ENCODE measurements at places on chromosomes 3 and 15.

- DNase-seq: peak; percentile 9
Measured at GRCh38 chr15:80309769-80310384, 57.9 kb upstream of the CTXND1 start.

DNA sequence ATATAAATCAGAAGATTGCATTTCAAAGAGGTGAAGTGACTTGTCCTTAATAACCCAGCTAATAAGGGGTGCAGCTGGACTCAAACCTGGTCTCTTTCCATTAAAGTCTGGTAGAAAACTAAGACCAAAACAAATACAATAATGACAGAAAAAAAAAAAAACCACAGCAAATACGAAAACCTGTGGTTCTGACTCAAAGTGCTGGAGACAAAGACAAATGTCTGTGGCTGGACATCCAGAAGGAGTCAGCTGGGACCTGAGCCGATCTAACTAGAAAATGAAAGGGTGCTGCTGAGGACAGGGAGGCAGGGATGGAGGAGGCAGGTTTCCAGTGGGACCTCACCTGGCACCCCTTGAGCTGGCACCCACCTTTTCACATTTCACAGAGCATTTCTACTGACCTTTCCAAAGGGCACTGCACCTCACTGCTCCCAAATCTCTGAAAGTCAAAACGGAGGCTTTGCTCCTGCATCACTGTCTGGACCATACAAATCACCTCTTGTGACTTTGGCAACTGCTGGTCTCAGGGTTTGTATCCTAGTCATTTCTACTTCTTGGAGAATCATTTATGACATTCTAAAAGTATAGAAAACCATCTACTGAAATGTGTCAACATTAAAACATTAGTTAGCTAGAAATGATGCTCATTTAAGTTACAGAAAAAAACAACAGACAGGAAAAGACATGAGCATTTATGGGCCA lies 61.7 kb downstream of the CCNL1 start:
- no peak for DNase-seq

DNA sequence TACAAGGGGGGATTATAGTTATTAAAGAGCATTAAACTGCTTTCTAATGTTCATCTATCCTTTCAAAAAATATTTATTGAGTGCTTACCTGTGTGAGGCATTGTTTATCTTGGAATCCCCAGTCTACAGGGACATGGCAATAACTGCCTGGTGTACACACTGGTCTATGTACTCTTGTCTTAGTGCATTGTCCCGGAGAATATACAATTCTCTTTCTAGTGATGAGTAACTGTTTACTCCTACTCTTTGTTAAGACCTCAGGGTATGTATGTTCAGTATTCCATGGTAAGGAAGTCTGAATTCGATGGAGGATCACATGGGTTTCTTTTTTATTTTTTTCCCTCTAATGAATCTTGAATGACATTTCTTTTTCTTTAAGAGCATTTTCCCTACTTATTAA lies 772.4 kb upstream of the NR2F2 start:
- no peak for DNase-seq

- DNase-seq: peak; percentile 69
Measured at GRCh38 chr3:31533169-31534064, 692 bp downstream of the STT3B start.

DNA sequence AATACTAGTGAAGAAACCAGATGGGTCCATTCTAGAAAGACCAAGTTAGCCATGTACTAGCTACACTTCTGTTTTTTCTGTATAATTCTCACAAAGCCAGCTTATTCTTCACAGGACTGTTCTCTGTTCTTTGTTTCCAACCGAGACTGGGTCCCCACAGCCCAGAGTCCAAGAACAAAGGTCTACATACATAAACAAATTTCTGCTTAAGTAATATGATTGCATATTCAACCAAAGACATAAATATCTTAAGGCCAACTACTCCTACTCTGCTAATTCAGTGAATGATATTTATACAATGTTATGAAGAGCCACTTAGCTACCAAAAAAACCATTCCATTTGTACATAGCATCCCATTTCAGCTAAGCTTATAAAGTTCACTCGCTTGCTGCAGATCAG lies 299.8 kb upstream of the CCDC54 start:
- no peak for DNase-seq

GRCh38 chr3:69888040-69888942 lies 111.2 kb upstream of the SAMMSON start:
- DNase-seq: peak; percentile 69

DNA sequence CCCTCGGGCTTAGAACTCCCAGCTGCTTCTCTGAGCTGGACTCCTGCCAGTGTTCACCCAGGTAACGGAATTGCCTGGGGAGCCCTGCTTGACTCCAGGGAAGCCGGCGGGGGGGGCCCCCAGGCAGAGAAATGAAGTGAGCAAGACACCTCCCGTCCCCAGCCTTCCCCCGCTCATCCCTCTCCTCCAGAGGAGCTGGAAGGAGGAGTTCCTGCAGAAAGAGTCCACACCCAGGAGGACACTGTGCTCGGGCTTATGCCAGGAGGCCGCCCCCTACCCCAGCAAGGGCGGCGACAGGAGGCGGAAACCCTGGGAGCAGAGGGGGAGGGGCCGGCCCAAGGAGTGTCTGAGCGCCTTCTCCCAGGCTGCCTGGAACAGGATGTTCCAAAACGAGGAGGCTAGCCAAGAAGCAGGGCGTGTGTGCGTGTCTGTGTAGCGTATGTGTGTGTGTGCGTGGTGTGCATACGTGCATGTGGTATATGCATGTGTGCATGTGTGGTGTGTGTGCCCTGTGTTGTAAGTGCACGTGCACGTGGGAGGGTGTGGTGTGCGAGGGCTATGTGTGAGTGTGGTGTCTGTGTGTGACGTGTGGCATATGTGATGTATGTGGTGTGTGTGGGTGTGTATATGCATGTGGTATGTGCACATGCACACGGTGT lies 511.3 kb downstream of the SHQ1 start:
- peak; percentile 42 for DNase-seq

DNA sequence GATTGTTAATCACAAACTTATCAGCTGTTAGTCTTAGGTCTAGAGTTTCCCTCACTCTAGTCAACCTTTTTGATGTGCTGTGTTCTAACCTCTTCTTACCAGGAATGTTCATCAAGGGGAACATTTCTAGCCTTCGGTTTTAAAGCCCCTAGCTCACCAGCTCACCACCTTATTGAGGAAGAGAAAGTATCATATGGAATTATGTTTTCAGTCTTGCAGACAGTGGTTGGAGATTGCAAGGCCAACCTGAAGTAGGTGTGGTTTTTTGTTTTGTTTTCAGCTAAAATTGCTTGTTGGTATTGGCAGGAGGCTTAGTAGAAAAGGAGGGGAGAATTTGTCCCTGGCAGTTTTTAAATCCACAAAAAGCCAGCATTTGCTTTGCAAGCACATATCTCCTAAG lies 48.4 kb upstream of the CCDC80 start:
- DNase-seq: no peak

GRCh38 chr15:82812994-82813393 lies 3.6 kb downstream of the WHAMM start:
- DNase-seq: peak; percentile 31

- no peak for DNase-seq
Measured at GRCh38 chr3:169913323-169913722, 2.0 kb downstream of the SAMD7 start.

DNA sequence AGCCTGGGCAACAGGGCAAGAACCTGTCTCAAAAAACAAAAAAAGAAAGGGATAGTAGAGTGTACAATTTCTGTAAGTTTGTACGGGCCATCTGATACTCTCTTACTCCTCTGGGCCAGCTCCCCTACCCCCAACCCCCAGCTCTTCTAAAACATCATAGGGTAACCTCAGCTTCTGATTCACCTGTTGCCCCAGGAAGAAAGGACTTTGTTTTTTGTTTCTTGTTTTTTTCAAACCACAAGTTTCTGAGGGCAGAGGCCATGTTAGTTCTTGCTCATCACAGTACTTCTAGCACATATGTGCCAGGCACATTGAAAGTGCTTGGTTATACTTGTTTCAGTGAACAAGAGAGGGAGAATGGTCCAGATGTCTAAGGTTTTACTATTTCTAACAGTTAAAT lies 20.2 kb downstream of the ATOSA start:
- DNase-seq: no peak

DNA sequence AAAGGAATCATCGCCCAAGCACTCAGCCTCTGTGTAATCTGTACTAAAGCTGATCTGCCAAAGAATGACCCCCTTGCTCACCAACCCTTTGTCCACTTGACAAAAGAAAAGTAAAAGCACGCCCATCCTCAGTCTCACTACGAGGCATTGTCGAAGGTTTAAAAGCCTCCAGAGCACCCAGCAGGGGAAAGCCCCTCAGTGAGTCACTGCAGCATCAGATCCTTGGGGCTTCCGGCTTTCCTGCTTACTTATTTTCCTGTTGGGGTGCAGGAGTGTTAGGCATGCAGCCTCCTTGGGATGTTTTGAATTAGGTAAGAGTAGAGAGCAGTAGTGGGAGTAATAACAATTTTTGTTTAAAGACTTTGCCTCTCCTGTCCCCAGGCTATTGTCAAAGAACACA lies 216.1 kb downstream of the MTHFS start:
- DNase-seq: no peak

GRCh38 chr3:88151358-88151757 lies 1.6 kb downstream of the C3orf38 start:
- peak; percentile 4 for DNase-seq

GRCh38 chr15:71752604-71753289 lies 57.6 kb upstream of the NR2E3 start:
- no peak for DNase-seq

DNA sequence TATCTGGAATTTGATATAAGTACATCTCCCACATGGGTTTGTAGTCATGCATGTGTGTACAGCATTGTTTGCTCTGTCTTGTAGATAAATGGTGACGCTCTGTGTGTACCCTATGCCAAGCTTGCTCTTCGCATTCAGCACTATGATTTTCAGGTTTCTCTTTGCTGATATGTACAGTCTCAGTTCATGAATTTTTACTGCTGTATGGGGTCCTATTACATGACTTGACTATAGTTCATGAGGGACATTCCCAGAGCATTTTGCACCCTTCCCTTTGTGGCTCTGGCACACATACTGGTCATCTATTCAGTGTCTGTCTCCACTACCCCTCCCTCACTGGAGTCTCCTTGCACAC lies 132.7 kb downstream of the EEFSEC start:
- no peak for DNase-seq

DNA sequence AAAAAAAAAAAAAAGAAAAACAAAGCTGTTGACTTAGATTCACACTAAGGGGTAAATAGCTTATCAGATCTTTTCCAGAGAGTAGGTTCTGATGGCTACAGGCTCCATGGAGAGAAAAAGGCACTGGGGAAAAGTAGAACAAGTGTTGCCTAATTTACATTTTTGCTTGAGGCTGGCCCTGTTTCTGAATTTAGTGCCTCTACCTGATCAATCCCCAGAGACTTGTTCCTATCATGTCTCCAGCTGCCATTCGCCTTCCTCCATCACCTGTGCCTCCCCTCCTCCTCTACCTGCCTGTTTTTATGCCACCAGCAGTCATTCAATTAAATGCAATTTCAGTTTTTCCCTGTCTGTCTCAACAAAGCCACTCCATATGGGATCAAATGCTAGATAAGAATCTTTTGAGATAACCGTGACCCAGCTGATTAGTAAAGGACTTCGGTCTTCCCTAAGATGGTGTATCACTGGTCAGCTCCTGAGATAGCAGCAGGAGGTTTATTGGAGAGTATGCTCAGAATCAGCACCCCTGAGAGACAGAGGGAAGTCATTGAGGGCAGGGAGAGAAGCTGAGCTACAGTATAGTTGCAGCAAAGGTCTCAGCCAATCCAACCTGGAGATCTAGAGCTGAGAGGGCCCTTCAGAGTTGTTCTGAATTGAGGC lies 88.1 kb upstream of the GADL1 start:
- DNase-seq: no peak

DNA sequence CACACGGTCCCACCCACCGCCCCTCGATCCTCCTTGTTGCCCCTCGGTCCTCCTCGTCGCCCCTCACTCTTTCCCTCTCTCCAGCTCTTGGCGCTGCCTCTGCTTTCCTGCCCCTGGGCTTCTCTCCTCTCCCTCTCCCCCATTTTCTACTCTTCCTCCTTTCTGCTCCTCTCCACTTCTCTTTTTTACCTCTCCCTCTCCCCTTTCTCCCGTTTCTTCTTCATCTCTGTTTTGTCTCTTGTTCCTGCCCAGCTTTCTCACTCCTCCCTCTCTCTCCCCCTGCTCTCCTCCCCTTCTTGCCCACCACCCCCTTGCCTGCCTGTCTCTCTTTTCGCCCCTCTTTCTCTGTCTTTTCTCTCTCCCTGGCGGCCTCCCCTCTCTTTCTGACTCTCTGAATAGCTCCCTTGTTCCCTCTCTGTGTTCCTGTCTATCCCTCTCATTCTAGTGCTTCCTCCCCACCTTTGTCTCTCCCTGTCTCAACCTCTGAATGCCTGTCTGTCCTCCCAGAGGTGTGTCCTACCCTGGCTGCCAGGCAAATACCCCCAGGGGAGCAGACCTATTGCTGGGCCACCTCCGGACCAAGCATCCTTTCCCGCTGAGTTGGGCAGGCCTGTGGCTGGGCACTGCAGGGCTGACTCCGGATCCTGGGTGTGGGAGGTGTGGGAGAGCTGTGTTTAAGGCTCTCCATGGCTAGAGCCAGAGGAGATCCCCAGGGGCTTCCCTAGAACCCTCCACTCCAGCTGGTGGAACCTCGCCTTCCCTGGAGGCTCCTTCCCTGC lies 41.0 kb downstream of the EPHB3 start:
- DNase-seq: peak; percentile 51

DNA sequence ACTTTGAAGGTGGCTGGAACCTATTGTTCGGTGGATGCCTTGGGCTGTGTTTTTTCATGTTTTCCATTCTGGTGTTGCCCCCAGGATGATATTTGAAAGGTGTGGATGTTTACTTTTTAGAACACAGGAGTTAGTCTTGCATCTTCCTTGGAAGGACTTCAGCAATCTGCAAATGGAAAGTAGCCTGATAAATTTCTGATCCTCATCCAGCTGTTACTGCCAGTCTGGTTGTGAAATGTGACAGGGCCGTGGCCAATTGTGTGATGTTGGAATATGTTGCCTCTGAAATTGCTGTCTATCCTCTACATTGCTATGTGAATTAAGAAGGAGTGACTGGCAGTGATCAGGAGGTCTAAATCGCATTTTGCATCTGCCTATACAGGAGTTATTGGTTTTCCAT lies 382.5 kb upstream of the C2CD4B start:
- no peak for DNase-seq

DNA sequence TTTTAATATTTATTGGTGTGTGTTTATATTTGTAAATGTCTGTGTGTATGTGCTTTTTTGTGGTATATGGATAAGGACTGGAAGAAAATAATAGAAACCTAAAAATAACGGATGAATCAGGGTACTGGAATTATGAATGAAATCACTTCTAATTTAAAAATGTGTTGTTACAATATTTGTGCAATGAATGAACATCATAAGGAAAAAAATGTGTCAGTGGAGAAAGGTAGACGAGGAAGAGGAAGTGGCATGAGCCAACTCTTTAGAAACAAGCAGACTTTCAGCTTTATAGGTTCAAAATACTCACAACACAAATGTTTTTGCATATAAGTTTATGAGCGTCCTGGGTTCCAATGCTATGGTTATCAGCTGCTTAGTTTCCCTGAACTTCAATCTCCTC lies 59.4 kb downstream of the SOX2 start:
- DNase-seq: no peak

- no peak for DNase-seq
Measured at GRCh38 chr15:58148120-58148519, 9.9 kb downstream of the AQP9 start.

GRCh38 chr3:172134352-172134751 lies 95.0 kb downstream of the FNDC3B start:
- no peak for DNase-seq
